ENCODE measurements at places on chromosomes 6 and 20. TPM values are rescaled to one million over a fixed set of nuclear protein-coding genes. Genes with fewer than 3 reads are reported as not detected.

GRCh38 chr6:33595001-33595846 is 15.1 kb upstream of the BAK1 start:
- DNase-seq: no peak

DNA sequence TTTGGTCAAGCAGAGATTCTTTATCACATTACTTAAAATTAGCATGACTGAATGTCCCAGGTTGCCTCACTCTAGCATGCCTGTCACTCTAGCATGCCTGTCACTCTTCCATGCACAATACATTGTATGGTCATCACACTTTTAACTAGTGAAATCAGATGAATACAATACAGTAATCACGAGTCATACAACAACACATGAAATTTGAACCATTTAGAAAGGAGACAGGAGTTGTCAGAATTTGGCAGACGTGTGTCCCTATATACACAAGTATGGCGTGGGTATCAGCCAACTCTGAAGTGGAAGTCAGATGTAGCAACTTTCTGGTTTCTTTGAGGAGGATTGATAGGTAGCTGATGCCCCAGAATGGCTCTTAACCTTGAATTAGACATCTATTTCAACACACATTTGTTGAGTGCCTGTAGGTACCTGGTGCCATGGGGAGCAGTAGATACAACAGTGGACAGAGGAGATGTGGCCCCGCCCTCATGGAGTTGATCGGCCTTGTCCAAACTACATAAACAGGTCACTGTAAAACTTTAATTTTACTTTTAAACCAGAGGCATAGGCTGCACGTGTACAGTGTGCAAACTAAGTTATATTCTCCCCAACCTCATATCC is 116.1 kb upstream of the TIAM2 start:
- no peak for DNase-seq

- DNase-seq: no peak
These were observed 619.2 kb downstream of the C6orf118 start for GRCh38 chr6:164690241-164690640.

- DNase-seq: peak; percentile 28
These were observed 35.2 kb upstream of the SLC22A2 start for GRCh38 chr6:160293844-160294243.

DNA sequence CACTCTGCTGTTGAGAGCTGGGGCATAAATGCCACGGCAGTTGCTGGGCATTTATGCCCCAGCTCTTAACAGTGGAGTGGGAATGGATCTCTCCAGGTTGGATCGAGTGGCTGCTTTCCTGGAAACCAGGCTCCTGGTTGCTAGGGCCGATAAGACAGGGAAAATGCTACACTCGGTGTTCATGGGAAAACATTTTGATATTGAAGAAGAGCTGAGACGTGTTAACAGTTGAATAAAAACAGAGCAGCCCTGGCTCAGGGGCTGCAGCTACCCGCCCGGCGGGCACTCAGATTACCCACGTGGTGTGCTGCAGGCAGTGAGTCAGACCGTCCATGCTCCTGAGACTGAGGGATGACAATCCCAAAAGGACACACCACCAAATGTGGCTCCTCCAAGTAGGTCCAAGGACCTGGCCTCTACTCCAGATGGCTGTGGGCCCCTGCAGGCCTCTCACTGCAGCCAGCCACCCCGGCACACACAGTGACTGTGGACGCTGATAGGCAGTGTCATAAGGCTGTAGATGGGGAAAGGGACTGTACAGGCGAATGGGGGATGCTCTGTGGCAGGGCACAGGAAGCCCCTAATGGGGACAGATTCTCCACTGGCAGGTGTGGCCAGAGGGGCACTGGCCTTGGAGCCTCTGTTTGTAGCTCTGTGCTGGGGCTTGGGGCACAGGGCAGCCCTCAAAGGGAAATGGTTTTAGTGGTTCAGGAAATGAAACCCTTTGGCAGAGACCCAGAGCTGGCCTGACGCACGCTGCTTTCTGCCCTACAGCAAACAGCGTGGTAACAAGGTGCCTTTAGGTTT is 237.8 kb downstream of the LY86 start:
- DNase-seq: no peak

Gene PHIP
- 41.0 TPM for total RNA-seq
